ENCODE measurements at places on chromosomes 6 and 20.
A peak's percentile ranks its signal among the peaks of the same experiment; 100 is the strongest.

GRCh38 chr20:46253391-46253790, 54.9 kb downstream of the CDH22 start:
- no peak for DNase-seq

- DNase-seq: no peak
These were observed 40.2 kb upstream of the TRAM2 start for GRCh38 chr6:52617087-52617486.

DNA sequence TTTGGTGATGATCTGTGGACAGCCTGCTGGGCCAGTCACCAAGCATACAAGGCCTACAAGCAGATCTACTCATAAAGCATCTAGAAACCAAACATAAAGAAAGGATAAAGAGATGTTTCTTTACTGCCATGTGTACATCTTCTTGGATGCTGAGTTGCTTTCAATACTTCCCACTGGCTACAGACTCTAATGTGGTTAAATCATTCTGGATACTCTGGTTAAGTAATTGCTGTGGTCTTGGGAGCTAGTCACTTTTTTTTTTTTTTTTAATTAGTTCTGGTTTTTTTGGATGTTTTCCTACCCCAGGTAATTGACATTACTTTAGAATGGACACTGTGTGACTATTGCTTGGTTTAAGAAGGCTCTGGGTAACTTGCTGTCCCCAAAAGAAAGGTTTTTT, 215.4 kb upstream of the RUNX2 start:
- DNase-seq: no peak

- peak; percentile 87 for DNase-seq
These were observed 45.3 kb downstream of the SMLR1 start for GRCh38 chr6:130872250-130873095.

- DNase-seq: no peak
These were observed 526.6 kb upstream of the ARID1B start for GRCh38 chr6:156250593-156250992.

- no peak for DNase-seq
These were observed 55.4 kb downstream of the CHMP4B start for GRCh38 chr20:33866398-33867100.

- no peak for DNase-seq
These were observed 18.7 kb upstream of the RALGAPB start for GRCh38 chr20:38453941-38454340.

Measured in brain (organoid and tissue), 16 donors.